ENCODE measurements at places on chromosomes 2 and 18. TPM values are rescaled to one million over a fixed set of nuclear protein-coding genes. Genes with fewer than 3 reads are reported as not detected.

GRCh38 chr18:21678859-21679258 lies 25.7 kb downstream of the ABHD3 start:
- peak; percentile 35 for ATAC-seq

- no peak for ATAC-seq
Measured at GRCh38 chr2:120776649-120777048, 41.0 kb downstream of the GLI2 start.

DNA sequence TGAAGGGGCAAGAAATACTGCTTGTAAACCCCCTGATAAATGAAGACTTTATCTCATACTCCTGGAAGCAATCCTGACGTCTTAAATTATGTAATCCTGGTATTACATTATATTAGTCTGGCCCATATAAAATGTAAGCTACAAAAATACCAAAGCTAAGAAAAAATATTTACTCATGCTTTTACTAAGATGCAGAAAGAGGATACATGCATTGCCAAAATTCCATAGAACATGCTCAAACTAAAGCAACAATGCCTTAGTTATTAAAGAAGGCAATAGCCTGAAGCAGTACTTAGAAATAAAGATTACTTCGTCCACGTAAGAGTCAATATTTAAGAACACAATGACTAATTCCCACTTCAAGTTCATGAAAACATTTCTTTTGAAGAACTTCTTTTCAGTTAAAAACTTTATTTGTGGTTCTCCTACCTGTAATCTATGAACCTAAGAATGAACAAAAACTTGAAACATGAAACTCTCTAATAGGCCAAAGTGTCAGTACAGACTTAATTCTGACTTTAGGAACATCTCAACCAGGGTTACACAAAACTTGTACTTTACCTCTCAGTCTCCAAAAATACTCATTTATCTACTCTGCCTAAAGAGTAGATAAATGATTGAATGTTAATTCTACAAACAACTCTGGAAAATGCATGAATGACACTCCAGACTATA lies 117.3 kb downstream of the THADA start:
- ATAC-seq: peak; percentile 45

- ATAC-seq: no peak
Measured at GRCh38 chr2:61720911-61721310, 132.9 kb downstream of the FAM161A start.

GRCh38 chr2:202249521-202250253 lies 11.3 kb upstream of the SUMO1 start:
- ATAC-seq: peak; percentile 83

DNA sequence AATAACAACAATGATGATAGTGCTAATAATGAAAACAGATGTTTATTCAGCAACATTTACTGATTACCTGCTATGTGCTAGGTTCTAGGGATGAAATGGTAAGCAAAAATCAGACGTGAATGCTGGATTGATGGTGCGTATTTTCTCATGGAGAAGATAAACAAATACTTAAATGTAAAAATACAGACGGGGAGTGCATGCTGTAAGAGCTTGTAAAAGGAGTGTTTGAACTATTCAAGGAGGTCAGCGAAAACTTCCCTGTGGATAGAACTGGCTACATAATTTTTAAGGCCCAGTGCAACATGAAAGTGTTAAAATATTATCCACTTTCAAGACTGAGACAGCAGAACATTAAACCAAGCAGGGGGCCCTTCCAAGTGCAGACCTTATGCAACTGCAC lies 22.1 kb downstream of the MTX2 start:
- ATAC-seq: no peak

ALKAL2 gene
- 0.44 TPM for total RNA-seq

LIPT1 gene
- total RNA-seq: 3.3 TPM

ANKRD30B gene
- total RNA-seq: not detected

IL1B gene
- total RNA-seq: 4.1 TPM

Measured in esophagus mucosa (tissue), 1 donor.